ENCODE measurements at places on chromosomes 3 and 15.

DNA sequence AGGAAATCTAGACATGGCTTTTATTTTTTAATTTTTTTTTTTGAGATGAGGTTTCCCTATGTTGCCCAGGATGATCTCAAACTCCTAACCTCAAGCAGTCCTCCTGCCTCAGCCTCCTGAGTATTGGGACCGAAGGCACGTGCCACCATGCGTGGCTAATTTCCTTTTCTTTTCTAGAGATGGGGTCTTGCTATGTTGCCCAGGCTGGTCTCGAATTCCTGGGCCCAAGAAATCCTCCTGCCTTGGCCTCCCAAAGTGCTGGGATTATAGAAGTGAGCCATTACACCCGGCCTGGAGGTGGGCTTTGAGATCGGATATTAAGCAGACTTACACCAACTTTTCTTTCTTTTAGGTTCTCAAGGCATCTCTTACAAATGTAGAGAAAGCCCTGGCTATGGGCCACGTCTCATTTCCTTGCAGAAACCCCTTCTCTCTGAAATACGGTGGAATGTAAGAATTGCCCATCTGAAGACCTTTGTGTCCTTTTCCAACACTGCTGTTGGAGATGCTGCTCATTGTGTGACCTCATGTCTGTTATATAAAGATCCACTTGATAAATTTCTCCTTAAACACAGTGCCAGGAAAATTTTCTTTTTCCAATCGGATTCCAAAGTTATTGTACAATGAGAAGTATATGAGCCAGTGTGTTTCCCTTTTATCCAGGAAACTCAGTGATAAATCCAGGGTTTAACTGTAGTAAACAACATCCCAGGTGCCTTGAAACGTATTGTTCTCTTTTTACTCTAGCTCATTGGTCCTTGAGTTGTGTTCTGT is 36.8 kb upstream of the CFAP161 start:
- DNase-seq, result no peak

DNA sequence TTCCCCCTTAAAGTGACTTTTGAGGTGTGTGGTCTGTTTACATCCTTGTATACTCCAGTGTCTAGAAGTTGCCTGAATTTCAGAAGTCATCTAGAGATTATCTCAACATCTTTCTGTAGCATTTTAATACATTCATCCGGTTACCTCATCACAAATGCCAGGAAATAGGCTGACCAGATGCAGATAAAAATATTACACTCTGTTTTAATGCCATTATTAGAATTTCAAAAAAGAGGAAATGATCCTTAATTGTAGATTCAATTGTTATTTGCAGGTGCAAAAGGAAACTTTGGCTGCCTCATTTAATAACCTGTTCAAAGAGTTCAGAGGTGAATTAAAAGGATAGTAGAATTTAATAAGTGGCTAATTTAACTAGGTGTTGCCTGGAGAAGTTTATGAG is 290.9 kb downstream of the C3orf38 start:
- DNase-seq, result no peak

DNA sequence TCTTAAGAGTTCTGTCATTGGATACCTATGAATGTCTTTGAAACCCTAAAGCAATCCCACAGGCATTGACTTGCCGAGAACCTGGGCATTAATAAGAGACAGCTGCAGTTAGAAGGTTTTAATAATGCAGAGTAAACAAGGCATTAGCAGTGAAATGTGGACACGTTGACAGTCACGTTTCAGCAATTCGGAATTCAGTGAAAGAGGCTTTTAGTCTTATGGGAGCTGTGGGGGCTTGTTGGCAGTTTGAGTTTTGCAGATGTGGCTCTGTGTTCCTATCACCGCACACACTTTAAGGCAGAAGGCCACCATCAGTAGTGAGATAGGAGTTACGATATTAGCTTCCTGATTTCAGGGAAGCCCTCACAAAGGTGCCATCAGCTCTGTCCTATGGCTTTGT is 145.2 kb upstream of the NUDT16 start:
- no peak for DNase-seq

GRCh38 chr3:130300888-130301287 is 44.6 kb upstream of the COL6A5 start:
- no peak for DNase-seq

DNA sequence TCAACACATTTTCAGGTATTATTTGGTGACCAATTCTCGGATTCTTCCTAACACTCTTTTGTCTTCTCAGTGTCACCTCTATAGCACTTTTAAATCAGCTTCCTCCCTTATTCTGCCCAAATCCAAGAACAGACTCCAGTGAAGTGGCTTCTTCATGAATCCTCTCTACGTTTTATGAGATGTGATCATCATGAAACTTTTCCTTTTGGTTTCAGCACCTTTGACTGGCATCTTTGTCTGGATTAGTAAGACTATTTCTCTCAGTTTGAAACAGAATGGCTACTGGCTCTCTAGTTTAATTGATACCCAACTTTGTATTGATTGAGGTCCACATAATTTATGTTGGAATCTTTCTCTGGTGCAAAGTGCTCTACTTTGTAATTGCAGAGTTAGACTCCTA is 45.6 kb downstream of the CMC1 start:
- DNase-seq, result no peak

DNA sequence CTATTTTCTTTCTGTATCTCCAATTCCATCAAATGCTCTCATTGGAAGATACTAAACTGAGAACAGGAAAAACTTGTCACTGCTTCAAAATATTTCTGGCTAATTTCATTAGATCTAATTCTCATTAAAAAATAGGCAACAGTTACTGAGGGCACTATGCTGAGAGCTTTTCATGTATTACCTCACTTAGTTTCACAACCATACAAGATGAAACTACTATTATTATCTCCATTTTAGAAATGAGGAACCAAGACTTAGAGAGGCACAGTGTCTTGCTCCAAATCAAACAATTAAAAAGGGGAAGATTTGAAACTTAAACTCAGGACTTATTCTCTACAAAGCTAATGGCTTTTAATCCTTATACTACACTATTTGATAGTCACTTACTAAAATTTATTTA is 7.2 kb upstream of the OTOL1 start:
- DNase-seq, result no peak

DNA sequence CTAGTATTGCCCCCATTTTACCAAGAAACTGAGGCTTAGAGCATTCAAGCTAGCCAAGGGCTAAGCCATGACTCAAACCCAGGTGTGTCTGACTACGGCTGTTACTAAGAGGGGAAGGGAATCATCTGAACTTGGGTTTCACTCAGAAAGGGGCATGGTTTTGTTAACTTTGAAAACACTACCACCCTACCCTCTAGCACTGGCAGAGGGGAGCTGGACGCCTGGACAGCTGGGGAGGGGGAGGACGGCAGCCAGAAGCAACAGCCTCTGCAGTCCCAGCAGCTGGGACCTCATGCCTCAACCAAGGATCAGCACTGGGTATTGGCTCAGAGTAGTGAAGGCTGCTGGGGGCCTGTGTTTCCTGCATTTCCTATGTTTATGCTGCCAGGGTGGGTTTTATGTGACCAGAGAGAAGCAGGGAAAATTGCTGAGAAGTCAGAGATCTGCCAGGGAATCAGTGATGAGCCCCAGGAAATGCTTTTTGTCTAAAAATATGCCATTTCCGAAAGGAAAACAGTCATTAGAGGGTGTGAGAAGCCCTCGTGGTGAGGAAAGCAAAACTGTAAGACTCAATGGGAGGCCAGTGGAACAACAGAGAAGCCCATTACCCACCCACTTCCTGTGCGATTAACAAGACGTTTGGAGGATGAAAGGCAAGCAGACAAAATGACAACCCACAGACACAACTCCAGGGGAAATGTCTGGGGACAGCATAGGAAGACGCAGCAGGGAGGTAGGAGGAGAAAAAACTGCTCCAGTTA is 41.2 kb downstream of the LIPC start:
- no peak for DNase-seq

GRCh38 chr3:98734306-98734705 is 28.8 kb upstream of the ST3GAL6 start:
- no peak for DNase-seq
